ENCODE measurements at places on chromosomes 5 and 9.

- no peak for DNase-seq
Observed at GRCh38 chr5:179223961-179224360, 121.3 kb downstream of the ADAMTS2 start.

- no peak for DNase-seq
Observed at GRCh38 chr9:132969783-132970182, 8.7 kb upstream of the GFI1B start.

GRCh38 chr5:107512029-107512428 lies 158.7 kb downstream of the EFNA5 start:
- no peak for DNase-seq

GRCh38 chr9:37747271-37747753 lies 6.3 kb upstream of the TRMT10B start:
- DNase-seq: peak; percentile 75

GRCh38 chr5:147831465-147831864 lies at the start of gene SPINK1:
Gene SPINK1 (minus strand): TSS chr5:147831671. CDS start chr5:147831577, 94 bp downstream.
- DNase-seq: no peak

GRCh38 chr5:34822956-34823715 lies 15.8 kb upstream of the TTC23L start:
- DNase-seq: no peak

- no peak for DNase-seq
Observed at GRCh38 chr5:82151204-82151603, 127.0 kb downstream of the RPS23 start.

GRCh38 chr5:10747678-10748622 lies 13.1 kb downstream of the DAP start:
- no peak for DNase-seq

GRCh38 chr9:132745756-132746709 lies 75.8 kb downstream of the GTF3C4 start:
- no peak for DNase-seq

DNA sequence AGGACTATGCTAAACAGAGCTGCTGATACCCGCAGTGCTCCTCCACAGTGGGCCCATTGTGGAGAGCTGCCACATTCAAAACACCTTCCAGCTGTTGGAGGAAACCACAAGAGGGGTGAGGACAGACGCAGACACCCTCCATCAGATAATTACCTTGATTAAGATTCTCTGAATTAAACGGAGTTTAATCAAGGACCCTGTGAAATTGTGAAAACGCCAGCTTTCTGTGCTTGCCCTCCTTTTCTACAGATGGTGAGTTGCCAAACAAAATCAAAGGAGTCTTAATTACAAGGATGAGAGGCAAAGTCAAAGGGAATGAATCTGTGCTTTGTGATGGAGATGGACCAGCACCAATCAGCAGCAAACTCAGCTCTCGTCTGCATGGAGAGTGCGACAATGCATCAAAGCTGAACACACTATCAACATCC lies 596.1 kb downstream of the ELAVL2 start:
- no peak for DNase-seq

GRCh38 chr5:127886-128285 lies 35.9 kb downstream of the PLEKHG4B start:
- no peak for DNase-seq

- no peak for DNase-seq
Observed at GRCh38 chr5:2991884-2992283, 240.4 kb upstream of the IRX2 start.

- DNase-seq: no peak
Observed at GRCh38 chr5:7664208-7664607, 186.7 kb downstream of the CFAP90 start.

GRCh38 chr5:98769959-98770208 lies 3.6 kb upstream of the RGMB start:
- DNase-seq: no peak

DNA sequence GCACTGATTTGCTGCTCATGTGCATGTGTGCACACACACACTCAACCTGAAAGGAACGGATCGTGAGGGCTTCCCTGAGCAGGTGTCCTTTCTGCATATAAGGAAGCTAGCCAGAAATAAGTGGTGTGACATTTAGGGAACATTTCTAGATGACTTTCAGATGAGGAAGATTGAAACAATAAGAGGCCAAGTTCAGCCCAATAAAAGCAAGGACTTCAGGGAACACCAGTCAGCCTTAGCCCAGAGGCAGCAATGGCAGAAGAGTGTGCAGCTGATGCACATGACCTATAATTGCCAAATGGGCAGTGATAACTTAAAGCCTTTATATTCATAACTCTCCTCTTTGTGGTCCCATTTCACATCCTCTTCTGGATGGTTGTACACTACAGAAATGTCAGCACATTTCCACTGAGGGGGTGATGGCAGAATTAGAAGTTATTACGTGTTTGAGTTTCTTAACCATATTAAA lies 255.5 kb downstream of the TRIM32 start:
- no peak for DNase-seq

GRCh38 chr5:109566361-109566760 lies 123.4 kb upstream of the MAN2A1 start:
- DNase-seq: no peak

DNA sequence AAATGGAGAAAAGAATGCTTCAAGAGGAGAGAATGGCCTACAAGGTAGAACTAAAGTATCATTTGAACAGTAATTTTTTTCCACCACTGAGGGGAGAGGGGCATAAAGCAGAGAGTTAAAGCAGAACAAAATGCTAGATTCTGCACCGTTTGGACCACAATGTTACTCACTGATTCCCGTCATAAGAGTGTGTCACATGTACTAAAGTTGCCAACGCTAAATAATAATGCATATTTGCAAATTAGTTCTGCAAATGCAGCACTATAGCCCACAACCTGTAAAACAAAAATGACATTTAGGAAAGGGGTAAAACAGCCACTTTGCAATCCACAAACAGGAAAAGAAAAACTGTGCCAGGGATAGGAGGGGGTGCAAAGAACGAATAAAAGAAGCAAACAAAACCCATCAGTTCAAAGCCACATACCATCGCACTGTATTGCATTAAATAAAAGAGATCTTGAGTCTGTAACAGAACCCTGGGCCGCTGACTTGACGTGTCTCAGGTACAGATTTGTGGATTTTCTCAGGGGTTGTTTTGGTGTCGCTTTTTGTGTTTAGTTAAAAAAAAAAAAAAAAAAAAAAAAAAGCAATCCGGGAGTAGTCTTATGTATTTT lies 7.7 kb upstream of the NFIB start:
- DNase-seq: no peak

DNA sequence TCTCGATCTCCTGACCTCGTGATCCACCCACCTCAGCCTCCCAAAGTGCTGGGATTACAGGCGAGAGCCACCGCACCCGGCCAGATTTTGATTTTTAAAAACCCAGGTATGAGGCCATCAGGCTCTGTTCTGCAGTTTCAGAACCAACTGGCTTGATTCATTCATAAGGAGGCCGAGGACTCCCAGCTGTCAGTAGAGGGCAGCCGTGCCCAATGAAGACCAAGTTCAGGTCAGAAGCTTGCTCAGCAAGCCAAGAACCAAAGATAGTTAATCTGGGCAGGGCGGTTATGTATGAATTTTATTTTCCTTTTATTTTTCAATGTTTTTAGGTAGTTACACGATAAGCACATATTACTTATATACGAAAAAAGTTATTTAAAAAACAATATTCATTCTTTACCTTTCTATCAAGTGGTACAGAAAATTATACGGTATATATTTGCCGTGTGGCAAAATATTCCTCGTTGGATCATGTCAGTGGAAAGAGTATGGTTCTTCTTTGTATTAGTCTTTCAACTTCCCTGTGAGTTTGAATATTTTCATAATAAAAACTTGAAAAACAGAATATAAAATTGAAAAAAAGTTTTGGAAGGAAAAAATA lies 18.0 kb downstream of the MGAT1 start:
- peak; percentile 73 for DNase-seq

GRCh38 chr9:121686930-121687541 lies 35.6 kb downstream of the DAB2IP start:
- DNase-seq: peak; percentile 54

- DNase-seq: no peak
Observed at GRCh38 chr5:137027758-137028157, 471.4 kb downstream of the SPOCK1 start.

DNA sequence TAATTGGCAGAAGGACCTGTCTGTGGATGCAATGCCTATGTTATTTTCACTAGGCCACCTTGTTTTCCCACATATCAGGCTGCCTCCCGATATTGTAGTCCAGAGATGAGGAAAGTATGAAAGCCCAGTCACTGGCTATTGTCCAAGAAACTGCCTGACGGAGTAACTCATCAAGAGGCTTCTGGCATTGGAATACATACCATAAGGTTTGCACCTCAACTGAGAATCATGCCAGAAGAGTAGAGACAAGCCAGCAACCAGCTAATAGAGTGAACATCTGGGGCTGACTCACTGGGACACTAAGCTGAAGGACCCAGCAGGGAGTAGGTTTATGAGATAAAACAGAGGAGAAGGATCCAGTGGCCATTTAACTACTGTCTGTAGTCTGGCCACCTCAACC lies 137.2 kb upstream of the FST start:
- no peak for DNase-seq

GRCh38 chr9:28032268-28032590 lies 458.9 kb upstream of the C9orf72 start:
- no peak for DNase-seq

DNA sequence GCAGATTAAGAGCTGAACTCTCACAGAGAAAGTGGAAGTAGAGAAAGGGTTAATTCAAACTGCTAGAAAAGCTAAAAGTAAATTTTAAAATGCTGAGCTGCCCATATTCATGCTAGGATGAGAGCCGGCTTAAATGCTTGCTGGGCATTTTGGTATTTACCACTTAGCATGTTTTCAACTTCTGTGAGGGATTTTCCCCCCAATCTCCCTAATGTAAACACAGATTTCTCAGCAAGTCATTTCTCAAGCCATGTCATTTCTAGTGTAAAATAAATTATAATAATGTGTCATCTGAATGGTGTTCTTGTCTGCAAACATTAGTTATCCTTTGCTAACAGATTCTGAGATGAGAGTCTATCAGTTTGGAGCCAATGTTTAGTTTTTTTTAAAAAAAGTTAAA lies 22.3 kb downstream of the RPS23 start:
- DNase-seq: no peak

DNA sequence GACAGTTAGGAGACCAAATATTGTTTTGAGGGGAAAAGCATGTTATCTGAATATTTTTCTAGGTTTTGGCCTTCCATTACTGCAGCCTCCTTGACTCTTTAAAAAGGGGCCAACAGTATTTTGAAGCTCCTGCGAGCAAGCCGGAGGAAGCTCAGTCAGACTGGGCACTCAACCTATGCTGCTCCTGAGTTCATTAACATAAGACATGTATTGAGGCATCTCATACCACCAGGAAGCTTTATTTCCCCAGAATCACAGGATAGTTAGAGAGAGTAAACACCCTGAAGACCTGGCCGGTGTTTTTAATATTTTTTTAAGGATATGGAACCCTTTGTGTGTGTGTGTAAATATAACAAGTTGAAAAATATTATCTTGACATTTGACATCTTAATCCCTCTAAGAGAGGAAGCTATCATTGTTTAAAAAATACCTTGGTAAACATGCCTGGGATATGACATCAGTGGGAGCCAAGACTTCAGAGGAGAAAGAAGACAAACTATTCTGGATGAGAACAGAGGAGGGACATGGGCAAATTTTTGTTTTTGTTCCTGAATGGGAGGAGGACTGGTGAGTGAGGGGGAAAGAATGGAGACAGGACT lies 139.3 kb upstream of the SLIT3 start:
- DNase-seq: no peak

DNA sequence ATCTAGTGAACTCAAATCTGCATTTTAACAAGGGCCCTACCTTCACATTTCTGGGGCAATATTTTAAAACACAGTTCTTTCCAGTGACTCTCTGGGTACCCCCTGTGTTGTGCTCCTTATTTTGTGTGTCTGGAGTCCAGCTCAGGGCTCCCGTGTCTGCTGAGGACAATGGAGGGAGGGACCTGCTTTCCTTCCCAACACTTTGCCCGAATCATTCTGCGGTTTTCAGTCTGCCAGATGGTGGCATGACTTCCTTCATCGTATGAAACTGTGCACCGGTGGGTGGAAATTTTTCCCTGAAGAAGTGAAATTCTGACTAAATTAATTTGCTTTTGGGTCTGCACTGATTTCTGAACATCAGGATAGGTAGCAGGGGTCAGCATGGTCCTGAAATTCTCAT lies 153.6 kb upstream of the CD180 start:
- peak; percentile 67 for DNase-seq

GRCh38 chr5:57937025-57937424 lies 454.4 kb upstream of the ACTBL2 start:
- DNase-seq: no peak

GRCh38 chr9:106644661-106645060 lies 218.3 kb upstream of the ZNF462 start:
- DNase-seq: no peak

DNA sequence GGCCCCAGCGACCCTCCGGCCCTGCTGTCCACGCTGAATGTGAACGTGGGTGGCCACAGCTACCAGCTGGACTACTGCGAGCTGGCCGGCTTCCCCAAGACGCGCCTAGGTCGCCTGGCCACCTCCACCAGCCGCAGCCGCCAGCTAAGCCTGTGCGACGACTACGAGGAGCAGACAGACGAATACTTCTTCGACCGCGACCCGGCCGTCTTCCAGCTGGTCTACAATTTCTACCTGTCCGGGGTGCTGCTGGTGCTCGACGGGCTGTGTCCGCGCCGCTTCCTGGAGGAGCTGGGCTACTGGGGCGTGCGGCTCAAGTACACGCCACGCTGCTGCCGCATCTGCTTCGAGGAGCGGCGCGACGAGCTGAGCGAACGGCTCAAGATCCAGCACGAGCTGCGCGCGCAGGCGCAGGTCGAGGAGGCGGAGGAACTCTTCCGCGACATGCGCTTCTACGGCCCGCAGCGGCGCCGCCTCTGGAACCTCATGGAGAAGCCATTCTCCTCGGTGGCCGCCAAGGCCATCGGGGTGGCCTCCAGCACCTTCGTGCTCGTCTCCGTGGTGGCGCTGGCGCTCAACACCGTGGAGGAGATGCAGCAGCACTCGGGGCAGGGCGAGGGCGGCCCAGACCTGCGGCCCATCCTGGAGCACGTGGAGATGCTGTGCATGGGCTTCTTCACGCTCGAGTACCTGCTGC lies 839 bp downstream of the KCNV2 start:
- no peak for DNase-seq

DNA sequence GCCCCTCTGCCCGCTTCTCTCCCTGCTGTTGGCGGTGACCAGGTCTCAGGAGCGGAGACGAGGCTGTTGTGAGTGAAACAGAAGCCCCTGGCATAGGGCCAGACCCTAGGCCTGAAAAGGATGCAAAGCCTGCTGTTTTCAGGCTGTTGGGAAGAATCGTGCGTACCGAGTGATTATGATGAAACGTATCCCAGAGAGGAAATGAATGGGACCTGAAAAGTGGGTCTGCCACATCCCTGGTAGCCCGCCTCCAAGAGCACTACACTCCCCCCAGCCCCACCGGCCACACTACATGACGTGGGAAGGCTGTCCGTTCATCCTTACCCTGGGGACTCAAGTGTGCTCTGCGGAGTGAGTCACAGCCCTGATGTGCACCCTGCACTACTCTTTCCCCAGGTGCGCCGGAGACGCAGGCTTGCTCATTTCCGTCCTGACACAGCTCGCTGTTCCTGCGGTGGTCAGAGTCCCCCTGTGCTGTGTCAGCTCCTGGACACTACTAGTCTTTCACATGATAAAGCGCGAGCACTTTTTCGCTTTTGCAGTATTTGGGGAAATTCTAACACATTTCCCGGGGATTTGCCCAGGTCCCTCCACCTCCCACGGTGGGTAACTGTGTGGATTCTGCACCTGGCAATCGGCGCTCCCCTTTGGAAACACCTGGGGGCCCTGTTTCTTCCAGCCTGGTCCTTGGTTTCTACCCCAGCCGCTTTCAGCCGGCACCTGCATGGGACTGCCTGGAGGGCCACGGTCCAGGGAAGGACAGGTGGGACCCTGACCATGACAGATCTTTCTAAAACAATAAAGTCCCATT lies 91.5 kb downstream of the ANKRD33B start:
- no peak for DNase-seq

GRCh38 chr5:111280282-111280951 lies 56.2 kb downstream of the CAMK4 start:
- DNase-seq: no peak

Measured in H4 (cell line).